ENCODE measurements at places on chromosomes 11 and 22.

DNA sequence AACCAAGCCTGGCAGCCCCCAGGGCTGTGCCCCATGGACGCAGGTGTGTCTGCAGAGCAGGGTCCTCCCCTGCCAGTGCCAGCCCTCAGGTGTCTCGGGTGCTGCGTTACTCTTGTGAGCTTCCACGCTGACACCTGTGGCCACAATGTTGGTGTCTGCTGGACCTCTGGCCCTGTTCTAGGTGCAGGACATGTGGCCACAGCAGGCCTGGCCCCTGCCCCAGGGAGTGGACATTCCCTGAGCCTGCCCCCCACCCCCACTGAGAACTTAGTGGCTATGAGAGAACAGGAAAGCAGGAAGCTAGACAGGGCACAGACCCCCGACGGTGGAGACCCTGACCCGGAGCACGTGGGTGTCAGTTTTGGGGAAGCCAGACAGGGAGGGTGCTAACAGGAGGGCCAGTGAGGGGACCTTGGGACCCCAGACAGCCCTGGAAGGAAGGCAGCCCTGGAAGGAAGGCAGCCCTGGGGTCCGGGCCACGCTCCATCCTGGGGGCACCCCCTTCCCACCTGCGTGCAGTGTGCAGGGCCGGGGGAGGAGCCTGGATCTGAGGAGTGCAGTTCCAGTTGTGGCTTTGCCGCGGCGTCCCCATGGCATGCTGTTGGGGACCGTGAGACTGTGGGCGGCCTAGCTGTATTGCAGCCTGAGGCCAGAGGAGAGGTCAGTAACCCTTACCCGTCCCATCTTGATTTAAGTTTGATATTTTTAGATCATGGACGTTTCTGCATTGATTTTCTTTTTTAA lies 43.9 kb upstream of the PPARA start:
- peak; percentile 68 for DNase-seq

DNA sequence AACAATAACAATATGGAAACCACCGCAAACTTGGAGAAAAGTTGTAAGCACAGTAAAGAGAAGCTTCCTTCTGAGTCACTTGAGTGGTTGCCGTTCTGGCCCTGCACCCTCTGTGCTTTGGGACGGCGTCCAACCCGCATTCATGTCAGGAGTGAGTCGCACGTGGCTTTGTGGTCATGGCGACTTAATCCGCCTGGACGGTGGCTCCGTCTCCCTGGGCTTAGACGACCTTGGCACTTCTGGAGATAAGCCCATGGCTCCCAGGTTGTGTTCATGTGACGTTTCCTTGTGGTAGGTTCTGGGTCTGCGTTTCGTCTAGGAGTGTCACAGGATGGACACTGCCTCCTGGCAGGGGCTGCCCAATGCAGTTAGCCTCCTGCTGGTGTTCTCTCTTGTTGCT lies 40.5 kb downstream of the TPCN2 start:
- no peak for DNase-seq

DNA sequence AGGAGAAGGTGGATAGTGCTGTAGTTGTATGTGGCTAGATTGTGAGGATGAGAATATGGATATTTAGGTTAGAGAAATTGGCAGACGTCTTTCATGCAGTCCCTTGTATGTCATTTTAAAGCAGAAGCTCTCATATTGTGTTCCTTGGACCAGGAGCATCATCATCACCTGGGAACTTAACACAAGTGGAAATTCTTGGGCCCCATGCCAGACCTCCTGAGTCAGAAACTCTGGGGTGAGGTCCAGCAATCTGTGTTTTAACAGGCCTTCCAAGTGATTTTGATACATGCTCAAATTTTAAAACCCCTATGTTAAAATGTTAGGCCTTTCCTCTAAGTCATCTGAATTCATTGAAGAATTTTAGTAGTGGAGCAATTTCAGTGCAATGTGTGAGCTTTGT lies 34.8 kb downstream of the JHY start:
- no peak for DNase-seq

DNA sequence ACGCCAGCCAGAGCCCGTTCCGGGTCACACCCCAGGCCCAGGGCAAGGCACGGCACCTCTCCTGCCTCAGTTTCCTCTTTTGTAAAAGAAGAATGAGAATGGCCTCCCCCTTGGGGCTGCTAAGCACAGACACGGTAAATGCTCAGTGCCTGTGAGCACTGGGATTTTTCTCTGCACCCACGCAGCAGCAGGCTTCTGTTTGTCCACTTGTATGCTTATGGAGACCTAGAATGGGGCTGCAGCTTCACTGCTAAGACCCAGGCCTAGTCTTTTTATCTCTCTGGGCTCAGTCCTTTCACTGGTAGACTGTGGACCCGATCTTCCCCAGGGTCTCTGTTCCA lies 1327.9 kb downstream of the TBC1D22A start:
- no peak for DNase-seq

- DNase-seq, result no peak
Observed at GRCh38 chr11:6427516-6427915, 8.6 kb upstream of the APBB1 start.

DNA sequence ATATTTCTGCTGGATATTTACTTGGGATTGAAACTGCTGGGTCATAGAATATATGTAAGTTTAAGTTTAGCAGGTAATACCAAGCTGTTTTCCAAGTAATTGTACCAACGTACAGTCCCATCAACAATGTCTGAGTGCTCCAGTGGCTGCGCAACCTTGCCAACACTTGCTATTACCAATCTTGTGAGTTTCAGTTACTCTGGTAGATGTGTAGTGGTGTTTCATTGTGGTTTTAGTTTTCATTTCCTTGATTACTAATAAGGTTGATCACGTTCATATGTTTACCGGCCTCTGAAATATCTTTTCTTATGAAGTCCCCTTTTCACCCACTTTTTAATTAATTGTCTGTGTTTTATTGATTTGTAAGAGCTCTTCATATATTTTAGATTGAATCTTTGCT lies 370.6 kb upstream of the CADM1 start:
- DNase-seq, result no peak

DNA sequence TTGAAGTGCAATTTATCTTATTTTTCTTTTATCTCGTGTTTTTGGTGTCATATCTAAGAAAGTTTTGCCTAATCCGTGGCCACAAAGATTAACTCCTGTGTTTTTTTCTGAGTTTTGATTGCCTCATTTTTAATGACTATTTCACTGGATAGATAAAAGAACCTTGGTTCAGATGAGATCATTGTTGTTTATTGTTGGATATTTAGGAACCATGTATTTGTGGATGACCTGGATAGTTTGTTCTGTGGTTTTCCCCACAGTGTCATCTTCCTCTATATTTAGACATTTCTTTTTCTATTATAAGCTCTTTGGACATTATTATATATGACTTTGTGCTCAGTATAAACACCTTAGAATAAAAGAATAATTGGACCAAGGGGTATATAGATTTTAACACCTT lies 37.2 kb downstream of the PPP6R3 start:
- DNase-seq, result no peak

- no peak for DNase-seq
Observed at GRCh38 chr11:70139785-70140410, 61.8 kb downstream of the ANO1 start.

Measured in left lobe of liver (tissue), 2 donors.